Activated CD8-positive, alpha-beta memory T cell treated with anti-CD3 and anti-CD28 coated beads, Interleukin-2, amount 50 U/mL, for 4 hours (primary cell): ENCODE measurements at places on chromosomes 1 and 21.

DNA sequence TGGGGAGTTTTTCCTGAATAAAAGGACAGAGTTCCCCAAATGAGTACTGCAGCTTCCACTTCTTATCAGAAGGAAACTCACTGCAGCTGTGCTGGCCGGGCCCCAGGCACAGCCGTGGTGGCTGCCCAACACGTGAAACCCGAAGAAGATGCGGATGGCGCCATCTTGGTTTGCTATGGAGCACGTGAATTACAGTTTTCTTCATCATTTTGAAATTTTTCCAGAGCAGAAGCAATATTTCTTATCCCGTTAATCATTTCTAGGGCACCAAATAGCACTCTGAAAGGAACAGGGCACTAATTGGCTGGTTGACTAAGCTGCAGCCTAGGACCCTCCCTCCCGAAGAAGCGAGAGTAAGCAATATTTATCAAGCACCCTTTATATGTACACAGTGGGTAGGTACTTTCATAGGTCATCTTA, 63.2 kb upstream of the EPS8L3 start:
- no peak for DNase-seq

DNA sequence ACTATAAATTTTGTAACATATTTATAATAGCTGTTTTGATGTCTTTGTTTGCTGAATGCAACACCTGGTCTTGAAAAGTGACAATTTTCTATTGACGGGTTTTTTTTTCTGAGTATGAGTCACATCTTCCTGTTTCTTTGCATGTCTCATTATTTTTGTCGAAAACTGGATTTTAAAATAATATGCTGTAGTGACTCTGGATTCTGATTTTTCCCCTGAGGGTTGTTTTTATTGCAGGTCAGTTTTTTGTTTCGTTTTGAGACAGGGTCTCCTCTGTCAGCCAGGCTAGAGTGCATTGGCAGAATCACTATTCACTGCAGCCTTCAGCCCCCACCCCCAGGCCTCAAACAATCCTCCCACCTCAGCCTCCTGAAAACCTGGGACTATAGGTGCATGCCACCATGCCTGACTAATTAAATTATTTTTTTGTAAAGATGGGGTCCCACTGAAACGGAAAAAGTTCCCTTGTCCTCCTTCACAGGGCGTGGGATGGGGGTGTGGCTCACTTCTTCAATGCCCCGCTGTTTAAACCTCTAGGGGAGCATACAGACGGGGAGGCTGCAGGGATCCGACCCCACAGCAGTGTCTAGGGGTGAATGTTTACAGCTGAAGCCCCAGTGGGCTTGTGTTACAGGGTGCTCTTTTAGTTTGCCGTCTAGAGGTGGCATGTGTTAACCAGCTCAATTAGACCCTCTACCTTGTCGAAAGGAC, 11.3 kb upstream of the PPIE start:
- no peak for DNase-seq

DNA sequence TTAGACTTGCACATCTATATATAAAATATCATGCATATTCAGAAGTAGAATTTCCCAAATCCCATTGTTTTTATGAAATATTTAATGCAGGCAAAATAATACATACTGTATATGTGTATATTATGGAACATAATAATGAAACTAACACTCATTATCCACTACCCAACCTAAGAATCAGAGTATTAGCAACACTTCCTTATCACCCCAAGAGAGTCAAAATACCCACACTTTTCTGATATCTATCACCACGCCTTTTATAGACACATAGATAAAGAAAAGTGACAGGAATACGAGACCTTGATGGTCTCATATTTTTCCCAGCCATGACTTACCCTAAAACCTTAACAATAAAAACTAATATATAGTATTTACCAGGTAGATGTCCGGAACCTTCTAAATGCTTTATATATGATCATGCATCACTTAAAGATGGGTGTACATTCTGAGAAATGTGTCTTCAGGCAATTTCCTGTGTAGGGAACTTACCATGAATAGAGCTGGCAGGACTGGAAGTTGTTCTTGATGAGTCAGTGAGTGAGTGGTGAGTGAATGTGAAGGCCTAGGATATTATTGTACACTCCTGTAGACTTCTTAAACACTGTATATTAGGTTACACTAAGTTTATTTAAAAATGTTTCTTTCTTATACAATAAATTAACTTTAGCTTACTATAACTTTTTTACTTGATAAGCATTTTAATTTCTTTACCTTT, 45.5 kb downstream of the TNFSF4 start:
- no peak for DNase-seq

DNA sequence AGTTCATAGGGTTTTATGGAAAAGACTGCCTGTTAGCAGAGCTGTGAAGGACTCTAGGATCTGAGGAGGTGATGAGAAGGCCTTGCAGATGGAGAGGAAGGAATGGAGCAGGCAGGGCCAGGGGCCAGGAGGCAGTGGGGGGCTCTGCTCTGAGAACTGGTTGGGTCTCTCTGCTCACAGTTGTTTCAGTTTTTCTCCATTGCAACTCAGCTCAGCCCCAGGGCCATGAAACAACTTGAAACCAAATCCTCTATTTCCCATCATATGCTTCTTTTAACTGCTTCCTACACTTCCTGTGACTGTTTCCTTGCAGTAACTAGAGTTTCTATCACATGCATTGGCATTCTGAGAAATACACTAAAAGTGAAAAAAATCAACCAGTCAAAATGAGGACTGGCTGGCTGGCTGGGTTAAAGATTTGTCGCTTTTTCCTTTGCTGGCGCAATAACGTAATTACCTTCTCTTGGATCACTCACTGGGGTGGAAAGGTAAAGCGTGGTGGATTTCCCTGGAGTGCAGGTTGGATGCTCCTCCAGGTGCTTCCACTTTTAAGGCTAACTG, 172.0 kb downstream of the CDC7 start:
- no peak for DNase-seq

DNA sequence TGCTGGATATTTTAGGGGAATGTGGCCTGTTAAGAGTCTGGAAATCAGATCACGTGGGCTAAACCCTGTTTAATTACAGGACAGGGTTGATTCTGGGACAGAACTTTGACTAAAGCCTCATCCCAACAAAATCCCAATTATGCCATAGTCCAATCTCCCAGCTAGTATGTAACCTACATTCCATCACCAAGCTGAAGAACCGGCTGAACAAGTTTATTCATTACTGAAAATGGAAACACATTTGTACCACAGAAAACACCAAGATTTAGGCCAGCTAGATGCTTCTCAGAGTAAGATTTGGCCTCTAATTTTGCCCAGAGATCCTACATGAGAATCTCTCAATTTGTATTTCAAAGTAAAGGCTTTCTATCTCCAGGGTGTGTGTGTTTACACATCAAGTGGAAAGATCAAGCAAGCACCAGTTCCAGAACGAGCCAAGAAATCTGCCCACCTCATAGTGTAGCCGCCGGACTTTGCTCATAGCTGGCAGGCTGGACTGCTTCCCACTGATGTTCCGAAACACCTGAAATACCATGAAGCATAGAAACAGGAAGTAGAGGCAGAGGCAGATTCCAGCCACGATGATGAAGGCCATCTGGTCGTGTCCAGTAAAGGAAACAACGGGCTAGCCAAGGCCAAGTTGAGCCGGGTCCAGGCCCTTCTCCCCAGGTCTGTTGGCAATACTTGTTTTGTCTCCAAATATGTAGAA, 86.8 kb downstream of the WLS start:
- DNase-seq, result no peak

- no peak for DNase-seq
Observed at GRCh38 chr1:184150776-184151531, 99.4 kb downstream of the TSEN15 start.
